ENCODE measurements at places on chromosomes 1 and 21. TPM values are rescaled to one million over a fixed set of nuclear protein-coding genes. Genes with fewer than 3 reads are reported as not detected.

FMO3 gene
- 18.7 TPM for total RNA-seq

UMODL1 gene
- total RNA-seq: not detected

NGF gene
- total RNA-seq: 2.3 TPM

SERBP1 gene
- total RNA-seq: 141 TPM

AHCYL1 gene
- 79.0 TPM for total RNA-seq

OR6N1 gene
- total RNA-seq: not detected

TNNI3K gene
- total RNA-seq: 2.5 TPM

PTGS2 gene
- 1.8 TPM for total RNA-seq

NFASC gene
- 42.3 TPM for total RNA-seq

SPATA45 gene
- total RNA-seq: not detected

VCAM1 gene
- 233 TPM for total RNA-seq

SFN gene
- total RNA-seq: not detected

ADAMTS4 gene
- 29.2 TPM for total RNA-seq

PCNX2 gene
- 12.1 TPM for total RNA-seq

CORT gene
- not detected for total RNA-seq

MYBPH gene
- not detected for total RNA-seq

TTLL7 gene
- 0.50 TPM for total RNA-seq

AK5 gene
- total RNA-seq: not detected

Data from adrenal gland (tissue), 19 donors.